ENCODE measurements at places on chromosomes 11 and 22.

DNA sequence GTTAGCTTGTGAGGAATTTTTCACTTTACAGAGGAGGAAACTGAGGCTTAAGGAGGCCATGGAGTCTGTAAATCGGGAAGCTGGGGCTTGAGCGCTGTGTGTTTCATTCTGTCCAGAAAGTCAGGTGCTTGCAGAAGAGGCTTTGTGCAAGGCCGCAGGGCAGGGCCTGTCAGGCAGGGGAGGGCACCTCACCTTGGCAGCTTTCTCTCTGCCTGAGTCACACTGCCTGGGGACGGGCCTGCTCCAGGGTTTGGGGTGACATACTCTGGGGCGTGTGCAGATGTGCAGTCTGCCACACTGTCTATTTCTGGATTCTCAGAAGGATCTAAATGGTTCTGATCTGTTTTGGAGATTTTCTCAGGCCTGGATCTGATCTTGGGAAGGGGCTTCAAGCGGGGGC, 8.4 kb downstream of the INCENP start:
- DNase-seq = no peak

- no peak for DNase-seq
These were observed 109.5 kb downstream of the BBOX1 start for GRCh38 chr11:27150098-27150497.

DNA sequence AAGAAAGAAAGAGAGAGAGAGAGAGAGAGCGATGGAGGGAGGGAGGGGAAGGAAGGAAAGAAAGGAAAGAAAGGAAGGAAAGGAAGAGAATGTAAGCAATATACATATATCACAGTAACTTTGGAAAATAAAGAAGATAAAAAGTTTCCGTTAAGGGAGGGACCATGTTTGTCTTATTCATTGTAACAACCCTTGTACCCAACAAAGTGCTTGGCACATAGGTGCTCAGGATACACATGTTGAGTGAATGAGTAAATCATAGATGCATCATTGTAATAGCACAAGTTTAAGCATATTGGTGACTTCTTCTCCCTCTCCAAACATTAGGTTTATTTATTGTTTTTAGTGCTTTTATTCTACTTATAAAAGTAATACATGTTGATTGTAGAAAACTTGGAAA, 39.7 kb upstream of the ZNRF3 start:
- no peak for DNase-seq

DNA sequence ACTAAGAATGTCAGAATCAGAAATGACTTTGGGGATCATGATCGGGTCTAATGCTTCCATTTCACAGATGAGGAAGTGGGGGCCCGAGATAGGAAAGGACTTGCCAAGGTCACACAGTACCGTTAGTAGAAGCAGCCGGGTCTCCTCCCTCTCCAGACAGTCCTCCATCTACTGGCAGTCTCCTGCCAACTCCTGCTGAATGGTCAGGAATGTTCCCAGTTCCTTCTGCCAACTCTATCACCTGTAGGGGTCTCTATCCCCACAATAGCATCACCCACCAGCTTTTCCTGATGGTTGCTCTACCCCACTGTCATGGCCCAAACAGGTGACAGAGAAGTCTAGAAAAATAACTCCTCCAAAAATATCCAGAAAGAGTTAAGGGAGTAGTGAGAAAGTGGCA, 23.9 kb upstream of the CCDC86 start:
- DNase-seq = no peak

DNA sequence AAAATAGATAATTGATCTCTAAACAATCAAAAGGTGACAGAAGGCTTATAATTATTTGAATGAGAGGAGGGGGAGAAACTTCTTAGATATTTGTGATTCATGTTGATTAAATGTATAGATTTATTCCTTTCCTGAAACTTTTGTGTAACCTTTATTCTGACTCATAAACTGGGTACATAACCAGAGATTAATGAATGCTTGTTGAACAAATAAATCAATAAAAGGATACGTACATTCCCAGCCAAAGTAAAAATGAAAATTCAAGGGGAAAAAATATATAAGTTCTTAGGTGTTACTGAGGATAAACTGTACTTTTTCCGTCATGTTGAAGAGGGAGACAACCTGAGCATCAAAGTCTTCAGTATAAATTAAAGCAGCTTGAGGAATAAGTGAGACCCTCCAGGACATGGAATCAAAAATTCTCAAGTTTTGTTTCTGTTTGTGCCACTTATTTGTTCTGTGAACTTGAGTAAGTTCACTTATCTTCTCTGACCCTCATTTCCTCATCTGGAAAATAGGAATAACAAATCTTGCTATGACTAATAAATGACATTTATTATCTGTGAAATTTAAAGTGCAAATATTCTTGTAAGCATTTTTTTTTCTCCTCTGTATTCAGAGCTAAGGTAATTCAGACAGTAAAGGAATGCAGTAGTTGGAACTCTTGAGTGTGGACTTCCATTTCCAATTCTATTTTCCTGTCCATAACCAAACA, 195.4 kb downstream of the METTL15 start:
- no peak for DNase-seq

DNA sequence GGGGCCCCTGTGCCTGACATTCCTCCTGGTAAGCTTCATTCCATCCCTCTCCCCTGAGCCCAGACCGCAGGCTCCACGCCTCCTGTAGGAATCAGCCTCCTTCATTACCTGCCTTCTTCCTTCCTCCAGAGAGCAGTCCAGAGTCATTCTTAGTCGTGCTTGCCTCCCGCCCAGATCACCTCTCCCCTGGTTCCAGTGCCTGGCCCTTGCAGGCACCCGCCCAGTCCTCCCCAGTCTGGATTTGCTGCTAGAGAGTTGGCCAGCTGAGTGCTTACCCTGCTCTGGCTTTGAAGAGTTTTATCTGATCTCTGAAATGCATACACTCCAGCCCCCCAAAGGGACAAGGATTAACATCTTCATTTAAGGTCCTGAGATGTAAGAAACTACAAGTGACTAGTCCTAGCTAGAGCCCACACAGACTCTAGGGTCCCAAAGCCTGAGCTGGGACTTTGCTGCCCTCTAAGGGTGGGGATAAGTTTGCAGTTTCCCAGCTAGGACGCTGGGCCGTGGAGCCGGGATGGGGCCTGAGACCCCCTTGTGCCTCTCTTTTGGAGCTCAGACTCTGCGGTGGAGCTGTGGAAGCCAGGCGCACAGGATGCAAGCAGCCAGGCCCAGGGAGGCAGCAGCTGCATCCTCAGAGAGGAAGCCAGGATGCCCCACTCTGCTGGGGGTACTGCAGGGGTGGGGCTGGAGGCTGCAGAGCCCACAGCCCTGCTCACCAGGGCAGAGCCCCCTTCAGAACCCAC, 1.6 kb downstream of the NR1H3 start:
- DNase-seq = no peak

GRCh38 chr11:30652801-30653200, 66.6 kb upstream of the MPPED2 start:
- no peak for DNase-seq

DNA sequence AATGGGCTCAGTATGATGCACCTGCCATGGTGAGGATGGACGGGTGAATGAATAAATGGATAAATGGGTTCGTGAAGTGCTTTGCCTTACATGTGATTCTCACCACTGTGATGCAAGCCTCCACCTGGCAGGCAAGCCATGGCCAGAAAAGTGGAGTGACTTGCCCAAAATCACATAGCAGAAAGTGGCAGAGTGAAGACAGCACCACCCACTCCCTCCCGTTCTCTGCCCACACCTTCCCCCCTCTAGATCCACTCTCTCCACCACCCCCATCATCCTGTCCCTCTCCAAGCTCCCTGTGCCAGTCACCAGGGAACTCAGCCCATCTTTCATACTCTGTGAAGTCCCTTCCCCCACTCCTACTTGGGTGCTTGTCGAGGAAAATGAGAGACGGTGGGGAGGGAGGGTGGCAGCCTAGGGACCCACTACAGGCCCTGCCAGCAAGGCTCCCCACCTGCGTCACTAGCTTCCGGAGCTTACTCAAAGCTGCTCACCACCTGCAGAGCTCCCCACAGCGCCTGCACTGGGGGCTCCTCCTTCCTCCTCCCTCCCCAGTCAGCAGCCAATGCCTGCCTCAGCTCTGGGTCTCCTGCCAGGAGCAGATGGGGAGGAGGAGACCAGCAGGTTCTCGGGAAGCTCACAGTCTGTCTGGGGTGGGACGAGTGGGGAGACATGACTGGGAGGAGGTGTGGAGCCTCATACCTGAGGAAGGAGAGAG, 82.3 kb downstream of the PDE2A start:
- DNase-seq = peak; percentile 23

- no peak for DNase-seq
These were observed 24.9 kb downstream of the COMMD9 start for GRCh38 chr11:36264011-36264972.

DNA sequence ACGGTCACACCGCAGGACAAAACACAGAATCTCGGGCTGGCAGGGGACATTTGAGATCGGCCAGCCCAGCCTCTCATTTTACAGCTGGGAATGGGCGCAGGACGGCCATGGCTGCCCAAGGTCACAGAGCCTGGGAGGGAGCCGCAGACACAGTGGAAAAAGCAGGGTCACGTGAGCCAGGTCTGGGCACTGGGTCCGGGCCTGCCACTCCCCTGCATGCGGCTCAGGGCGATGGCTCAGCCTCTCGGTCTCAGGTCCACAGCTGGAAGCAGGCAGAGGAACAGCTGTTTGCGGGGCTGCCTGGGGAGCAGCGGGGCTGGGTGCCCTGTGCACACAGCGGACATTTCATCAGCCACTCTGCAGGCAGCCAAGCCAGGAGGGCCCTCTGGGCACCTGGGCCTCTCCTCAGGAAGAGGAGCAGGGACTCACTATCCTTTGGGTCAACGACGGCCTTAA, 10.4 kb upstream of the PPARA start:
- DNase-seq = no peak

DNA sequence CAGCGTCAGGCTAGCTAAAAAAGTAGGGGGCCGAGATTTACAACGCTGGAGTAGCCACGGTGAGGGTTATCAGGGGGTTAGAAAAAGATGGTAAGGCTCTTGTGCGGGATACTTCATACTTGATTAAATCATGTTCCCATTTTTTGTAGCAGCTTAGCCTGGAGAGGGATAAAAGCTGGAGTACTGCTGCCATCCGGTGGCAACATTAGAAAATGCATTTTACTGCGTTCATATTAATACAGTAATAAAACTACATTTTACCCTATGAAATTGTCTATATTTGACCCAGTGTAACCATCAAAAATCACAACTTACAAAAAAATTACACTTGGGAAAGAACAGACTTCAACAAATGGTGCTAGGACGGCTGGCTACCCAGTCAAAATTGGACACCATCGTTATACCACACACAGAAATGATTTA, 17.3 kb downstream of the RPUSD4 start:
- peak; percentile 19 for DNase-seq
